ENCODE measurements at places on chromosomes 4 and X. TPM values are rescaled to one million over a fixed set of nuclear protein-coding genes. Genes with fewer than 3 reads are reported as not detected.

The PPBP gene
- not detected for total RNA-seq

The SOWAHB gene
- total RNA-seq, result under 0.01 TPM

The PGAM4 gene
- total RNA-seq, result not detected

The TEX13B gene
- not detected for total RNA-seq

The GSX2 gene
- not detected for total RNA-seq

The HHIP gene
- 1.7 TPM for total RNA-seq

The FAM114A1 gene
- 471 TPM for total RNA-seq

The XAGE1A gene
- total RNA-seq, result not detected

The SYTL4 gene
- 32.9 TPM for total RNA-seq

The KCNE5 gene
- total RNA-seq, result not detected

The ZNF630 gene
- total RNA-seq, result 0.32 TPM

The RBM46 gene
- total RNA-seq, result not detected

The RASL11B gene
- 1.3 TPM for total RNA-seq

The IQCM gene
- not detected for total RNA-seq

The CSN1S1 gene
- total RNA-seq, result not detected

The WAS gene
- total RNA-seq, result not detected

The EDA gene
- total RNA-seq, result not detected

The HSPA4L gene
- total RNA-seq, result 6.5 TPM

The MAGEA2 gene
- total RNA-seq, result not detected

The PRRG3 gene
- not detected for total RNA-seq

The MAGEA2B gene
- total RNA-seq, result not detected

The NSUN7 gene
- 0.86 TPM for total RNA-seq

The TRO gene
- total RNA-seq, result 17.1 TPM

The STX18 gene
- 24.2 TPM for total RNA-seq

The SATL1 gene
- total RNA-seq, result not detected

The LDB2 gene
- 24.2 TPM for total RNA-seq

The MAML3 gene
- 4.2 TPM for total RNA-seq

The FAM47E gene
- total RNA-seq, result 0.86 TPM

The FAAH2 gene
- 0.86 TPM for total RNA-seq
